Lung microvascular endothelial cell (primary cell): ENCODE measurements at places on chromosomes 11 and 22.

GRCh38 chr11:60457576-60457975 lies 1.9 kb downstream of the MS4A1 start:
- DNase-seq, result no peak

- DNase-seq, result no peak
Observed at GRCh38 chr11:2531987-2532703, 87.3 kb downstream of the KCNQ1 start.

DNA sequence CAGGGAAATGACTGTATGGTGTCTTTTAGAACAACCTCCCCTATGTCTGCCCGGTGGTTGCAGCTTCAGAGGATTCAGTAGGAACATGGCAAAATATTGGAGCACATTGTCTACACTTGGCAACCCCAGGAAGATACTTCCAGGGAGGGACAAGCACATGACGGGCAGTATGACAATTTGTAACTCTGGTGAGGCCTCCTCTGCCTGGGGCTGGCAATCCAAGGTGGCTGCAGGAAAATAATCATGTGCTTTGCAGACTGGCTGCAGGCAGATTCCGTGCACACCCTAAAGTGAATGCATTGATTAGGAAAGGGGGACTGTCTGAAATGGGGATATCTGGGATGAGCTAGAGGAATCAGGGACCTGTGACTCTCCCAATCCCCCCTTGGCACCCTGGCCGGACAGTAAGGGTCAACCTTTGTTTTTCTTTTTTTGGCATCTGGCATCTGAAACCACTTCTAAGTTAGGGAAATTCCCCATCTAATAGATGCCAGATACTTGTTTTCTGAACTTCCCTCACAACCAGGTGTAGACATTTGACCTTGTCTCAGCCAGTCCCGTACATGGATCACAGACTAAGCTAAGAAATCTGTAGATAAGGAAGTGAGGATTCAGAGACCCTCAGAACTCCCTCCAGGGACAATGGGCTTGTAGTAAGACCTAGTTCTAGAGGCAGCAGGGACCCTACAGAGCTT lies 10.5 kb upstream of the PHOX2A start:
- DNase-seq, result no peak

DNA sequence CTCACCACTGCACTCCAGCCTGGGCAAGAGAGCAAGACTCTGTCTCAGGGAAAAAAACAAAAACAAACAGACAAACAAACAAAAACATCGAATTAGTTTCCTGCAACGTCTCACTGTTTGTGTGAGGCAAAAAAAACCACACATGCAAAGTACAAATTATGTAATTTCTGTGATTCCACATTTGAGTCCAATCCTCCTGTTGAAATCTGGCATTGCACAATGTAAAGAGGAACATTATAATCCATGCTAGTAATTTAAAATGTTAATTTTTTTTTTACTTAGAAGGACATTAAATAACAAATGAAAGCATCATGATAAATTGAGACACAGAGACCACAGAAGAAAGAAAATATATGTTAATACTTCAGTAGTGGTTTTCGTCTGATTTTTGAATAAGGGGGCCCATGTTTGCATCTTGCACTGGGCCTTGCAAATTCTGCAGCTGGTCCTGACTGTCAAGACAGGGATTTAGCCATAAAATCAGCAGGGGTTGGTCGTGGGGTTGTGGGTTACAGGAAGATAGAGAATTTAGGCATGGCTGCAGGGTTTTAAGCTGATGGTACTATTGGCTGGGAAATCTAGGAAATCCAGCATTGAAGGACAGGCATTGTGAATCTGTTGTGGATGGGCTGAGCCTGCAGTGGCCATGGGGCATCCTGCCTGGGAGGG lies 102.6 kb upstream of the ALDH3B2 start:
- DNase-seq, result no peak

GRCh38 chr22:38864361-38865191 lies 7.4 kb downstream of the CBX6 start:
- DNase-seq, result no peak

DNA sequence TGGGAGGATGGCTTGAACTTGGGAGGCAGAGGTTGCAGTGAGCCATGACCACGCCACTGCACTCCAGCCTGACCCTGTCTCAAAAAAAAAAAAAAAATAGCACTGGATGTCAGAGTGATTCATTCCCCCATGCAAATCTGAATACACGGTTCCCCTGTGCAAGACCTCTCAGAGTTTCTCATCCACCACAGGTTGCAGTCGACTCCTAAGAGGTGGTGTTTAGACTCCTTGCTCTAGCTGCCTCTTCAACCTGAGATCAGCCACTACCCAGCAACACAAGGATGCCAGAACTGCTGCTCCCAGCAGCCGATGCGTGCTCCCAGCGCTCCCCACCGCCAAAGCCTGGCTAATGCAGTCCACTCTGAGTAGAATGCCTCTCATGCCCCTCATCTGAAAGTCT lies 97.5 kb downstream of the PARVA start:
- DNase-seq, result no peak

DNA sequence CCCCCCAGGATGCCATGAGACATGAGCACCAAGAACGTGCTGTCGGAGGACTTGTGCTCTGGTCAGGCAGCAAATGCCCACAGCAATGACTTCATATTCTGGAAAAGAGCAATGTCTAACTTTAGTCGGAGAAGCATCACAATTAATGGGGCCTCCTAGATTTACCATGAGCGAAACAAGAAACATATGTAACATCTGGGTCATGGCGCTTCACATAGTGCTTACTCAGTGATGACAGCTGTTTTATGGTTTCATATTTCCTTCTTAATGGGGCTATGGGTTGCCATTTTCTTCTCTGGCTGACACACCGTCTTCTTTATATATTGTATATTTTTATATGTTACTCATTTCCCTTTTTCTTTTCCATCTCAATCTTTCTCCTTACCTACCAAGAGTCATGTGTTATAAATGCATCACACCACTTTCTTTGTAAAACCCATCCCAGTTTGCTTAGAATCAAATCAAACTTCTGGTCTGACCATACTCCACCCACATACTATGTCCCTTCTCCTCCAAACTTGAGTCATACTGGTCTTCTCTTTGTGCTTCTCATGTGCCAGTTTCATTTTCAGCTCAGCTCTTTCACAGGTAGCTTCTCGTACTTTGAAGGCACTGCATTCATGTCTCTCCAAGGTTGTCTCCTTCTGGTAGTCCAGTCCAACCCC lies 9.4 kb upstream of the CASP12 start:
- no peak for DNase-seq

DNA sequence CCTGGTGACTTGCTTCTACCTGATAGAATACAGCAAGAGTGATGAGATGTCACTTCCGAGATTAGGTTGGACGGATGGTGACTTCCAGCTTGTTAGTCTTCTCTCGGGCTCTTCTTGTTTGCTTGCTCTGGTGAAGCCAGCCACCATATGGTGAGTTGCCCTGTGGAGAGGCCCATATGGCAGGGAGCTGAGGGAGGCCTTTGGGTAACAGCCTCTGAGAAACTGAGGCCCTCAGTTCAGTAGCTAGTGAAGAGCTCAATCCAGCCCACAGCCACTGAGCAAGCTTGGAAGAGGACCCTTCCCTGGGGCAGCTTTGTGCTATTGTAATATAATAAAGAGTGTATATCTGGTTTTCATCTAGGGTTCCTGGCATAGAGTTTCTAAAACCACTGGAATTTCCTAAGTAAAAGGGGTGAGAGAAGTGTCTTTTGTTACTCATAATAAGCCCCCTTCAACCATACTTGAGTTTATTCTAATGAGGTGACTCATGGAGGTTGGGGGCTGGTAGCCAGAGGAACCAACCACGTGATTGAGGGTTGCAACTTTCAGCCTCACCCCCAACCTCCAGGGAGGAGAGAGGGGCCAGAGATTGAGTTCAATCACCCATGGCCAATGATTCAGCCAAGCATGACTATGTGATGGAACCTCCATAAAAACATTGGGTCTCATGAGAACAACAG lies 8.0 kb upstream of the TPCN2 start:
- no peak for DNase-seq

GRCh38 chr22:30262917-30263741 lies 3.5 kb downstream of the OSM start:
- DNase-seq, result peak; percentile 74

DNA sequence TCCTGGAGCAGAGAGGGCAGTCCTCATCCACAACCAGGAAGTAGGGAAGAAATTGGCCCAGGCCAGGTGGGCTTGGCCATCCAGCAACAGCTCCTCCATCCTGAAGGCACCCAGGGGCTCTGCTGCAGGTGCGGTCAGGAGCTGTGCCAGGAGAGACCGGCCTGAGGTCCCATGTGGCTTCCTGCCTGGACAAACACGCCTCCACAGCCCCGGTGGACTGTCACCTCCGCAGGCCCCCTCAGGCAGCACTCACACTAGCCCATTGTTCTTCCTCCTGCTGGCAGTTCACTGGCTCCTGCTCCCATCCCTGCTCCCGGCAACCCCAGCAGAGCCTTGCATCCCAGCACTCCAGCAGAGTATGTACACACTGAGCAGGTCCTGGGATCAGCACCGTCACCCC lies 16.0 kb upstream of the POU2AF1 start:
- DNase-seq, result no peak

- no peak for DNase-seq
Observed at GRCh38 chr11:124825876-124826275, 25.7 kb upstream of the MSANTD2 start.

DNA sequence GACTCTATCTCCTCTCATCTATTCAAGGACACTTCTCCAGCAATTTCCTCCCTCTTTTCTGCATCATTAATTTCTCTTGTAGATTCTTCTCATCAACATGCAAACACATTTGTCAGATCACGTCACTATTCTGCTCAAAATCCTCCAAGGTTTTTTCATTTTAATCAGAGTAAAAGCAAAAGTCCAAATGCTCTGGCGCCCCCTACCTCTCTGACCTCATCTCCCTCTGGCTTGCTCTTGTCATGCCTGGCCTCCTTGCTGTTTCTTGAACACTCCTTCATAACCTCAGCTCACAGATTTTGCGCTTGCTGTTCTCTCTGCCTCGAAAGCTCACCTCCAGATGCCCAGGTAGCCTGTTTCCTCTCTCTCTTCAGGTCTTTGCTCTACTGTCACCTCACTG lies 22.4 kb downstream of the RTCB start:
- peak; percentile 30 for DNase-seq

- DNase-seq, result peak; percentile 91
Observed at GRCh38 chr11:73334384-73335203, 26.5 kb downstream of the ARHGEF17 start.
